ENCODE measurements at places on chromosomes 2 and 18.

DNA sequence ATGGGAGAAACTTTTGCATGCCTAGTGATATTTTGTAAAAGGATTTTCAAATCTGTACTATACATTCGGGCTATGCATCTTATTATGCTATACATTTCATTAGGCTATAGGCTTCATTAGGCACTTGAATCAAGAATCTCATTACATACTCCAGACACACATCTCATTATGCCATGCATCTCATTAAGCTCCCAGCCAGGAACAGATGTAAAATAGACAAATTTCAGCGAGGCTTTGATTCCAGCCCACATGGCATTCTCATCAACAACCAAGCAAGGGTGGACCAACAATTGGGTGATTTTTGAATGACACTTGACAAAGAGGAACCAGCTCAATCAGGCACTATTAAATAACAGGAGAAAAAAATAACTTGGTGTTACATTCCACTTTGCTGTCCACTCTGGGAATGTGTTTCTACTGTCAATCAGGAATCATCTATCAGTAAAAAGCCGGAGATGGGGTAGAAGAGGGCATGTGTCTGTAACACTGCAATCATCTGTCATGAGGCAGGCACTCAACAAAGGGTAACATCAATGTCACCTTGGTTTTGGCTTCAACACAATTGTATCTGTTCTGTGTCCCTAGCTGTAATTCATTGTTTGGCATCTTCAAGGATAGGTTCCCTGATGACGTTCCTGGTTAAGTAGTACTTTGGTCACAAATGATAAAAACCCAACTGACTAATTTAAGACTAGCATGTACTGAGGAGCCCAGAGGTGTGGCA is 498.6 kb downstream of the EPHA4 start:
- no peak for DNase-seq

DNA sequence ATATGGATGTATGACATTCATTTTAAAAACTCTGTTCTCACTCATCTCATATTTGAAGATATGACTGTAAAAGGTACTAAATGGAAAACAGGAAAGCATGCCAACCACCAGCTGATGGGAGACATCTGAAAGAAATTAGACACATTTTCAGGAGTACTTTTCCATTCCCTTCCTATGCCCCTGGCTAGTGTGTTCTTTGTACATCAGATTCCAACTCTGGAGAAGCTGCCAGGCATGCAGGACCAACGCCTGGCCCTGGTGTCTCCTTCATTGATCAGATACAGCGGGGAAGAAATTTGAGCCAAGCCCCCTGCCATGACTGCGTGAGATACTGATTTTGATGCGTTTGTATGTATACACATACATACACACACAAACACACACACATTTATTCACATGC is 599.0 kb upstream of the SYT4 start:
- DNase-seq, result no peak

DNA sequence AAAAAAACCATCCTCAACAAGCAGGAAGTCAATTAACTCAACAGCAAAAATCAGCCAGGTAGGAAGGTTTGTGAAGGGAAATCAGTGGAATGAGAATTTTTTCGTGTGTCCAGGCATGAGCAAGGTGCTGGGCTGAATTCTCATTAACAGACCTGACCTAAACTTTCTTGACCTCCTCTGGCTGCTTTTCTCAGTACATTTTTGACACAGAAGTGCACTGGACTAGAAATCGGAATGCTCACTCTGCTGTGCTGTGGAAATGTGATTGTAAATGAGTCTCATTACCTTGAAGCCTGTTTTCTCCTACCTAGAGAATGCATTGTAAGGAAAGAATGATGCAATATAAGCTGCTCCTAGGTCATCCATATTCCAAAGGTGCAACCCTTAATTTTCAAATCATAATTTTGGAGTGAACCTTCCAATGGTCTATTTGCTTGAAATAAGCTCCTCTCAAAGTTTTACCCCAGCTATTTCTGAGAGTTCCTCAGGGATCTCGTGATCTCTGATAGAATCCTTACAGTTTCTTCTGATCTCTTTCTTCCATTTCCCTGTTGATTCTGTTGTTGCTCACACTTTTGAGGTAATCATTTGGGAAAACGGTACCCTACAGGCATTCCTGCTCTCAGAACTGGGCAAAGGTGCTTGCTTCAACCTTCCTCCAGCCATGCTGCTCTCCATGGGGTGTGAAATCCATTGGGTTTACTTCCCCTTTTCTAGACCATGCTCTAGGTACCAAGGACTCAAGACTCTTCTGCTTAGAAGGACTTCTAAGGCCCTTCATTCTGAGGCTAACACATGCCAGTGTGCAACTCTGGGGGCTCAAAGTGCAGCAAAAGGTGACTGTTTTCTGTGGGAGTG is 104.9 kb upstream of the ITPRID2 start:
- DNase-seq, result no peak

DNA sequence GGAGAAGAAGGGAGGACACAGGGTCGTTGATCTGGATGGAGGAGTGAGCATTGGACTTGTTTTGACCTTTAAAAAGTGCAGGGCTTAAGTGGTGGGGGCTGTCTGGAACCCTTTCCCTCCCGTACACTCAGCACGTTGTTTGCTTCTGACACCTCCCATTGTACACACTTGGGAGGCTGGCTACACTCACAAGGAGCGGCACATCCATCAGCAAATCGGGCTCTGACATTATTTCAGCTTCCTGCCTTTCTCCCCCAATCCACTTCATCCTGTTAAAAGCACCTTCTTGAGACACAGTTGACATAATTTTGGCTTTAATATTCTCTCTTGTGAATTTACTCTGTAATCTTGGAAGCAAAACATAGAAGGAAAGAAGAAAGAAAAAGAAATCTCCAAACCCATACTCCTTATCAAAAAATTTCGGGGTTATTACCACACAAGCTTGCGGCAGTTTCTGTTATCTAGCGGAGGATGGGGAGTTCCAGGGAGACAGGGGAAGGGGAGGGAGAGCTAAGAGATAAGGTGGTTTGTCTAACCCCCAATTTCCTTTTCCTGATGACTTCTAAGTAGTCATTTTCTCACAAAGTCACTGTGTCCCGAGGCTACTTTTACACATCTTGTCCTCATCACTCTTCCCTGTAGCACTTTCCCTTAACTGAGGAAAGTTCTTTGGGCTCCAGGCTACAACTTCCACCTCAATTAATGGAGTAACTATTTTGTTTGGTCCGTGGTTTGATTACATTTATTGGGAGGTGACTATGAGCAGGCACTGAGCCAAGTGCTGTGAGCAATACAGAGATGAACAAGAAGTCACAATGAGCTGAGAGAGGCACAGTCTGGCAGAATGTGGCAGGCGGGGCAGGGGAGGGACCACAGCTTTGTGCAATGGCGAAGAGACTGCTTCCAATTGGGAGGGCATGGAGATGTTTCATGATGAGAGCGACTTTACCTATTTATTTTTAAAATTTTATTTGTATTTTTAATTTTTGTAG is 240.1 kb upstream of the MEX3C start:
- DNase-seq, result no peak

DNA sequence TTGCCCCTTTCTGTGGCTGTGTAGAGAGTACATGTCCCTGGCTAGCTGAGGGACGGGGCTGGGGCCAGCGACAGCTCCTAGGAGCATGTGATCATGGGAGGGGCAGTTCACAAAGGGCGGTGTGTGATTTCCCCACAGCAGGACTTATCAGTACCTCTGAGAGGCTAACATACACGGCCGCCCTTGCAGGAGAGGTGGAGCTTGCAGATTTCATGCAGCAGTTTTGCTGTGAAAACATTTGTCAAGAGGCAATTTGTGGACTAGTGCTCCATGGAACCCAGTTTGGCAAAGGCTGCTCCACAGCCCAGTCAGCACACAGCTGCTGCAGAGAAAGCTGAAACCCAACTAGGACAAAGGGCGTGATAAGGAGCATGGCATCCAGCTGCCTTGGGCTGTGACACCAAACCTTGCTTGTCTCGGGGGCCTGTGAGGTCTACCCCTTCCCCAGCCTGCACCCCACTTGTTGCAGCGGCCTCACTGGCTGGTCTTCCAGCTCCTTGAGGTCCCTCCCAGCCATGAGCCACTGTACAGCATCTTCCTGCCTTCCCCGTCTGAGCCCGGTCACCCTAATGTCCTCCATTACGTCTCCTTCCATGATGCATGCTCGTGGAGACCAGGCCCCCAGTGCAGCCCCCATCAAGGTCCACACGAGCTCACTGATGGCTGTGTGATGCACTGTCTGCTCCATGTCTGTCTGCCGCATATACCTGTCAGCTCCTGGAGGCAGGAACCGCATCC is 121.4 kb upstream of the HDAC4 start:
- DNase-seq, result no peak

DNA sequence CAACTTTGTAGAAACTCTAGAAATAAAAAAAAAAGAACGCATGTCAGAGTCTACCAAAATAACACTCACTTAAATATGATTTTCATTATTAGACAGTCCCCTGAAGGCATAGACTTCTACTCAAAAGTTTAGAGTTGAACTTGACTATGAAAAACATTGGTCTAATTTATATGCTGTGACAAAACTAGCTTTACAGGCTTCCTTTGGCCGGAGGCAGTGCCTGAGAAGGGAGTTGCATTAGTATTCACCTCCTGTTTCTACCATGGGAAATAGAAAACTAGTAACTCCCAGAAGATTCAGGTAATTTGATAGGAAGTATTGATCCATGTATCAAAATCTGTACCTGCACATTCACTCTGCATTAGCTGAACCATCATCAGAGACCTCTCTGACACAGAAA is 163.4 kb upstream of the NOSTRIN start:
- DNase-seq, result no peak

DNA sequence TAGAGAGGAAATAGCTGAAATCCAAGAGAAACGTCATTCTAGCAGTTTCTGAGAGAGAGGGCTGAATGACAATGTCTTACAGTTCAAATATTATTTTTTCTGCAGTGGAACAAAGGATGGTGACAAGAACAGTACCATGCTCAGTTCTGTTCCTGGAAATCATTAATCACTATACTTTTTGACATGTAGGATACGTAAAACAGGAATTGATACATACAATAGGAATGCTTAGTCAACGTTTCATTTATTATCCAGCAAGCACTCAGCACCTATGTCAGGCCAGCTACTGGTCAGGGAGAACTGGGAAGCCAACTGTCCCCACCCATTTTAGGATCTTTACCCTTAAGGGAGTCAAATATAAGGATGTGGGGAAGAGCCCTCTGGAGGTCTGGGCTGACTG is 114.7 kb downstream of the DHRS9 start:
- DNase-seq, result no peak

DNA sequence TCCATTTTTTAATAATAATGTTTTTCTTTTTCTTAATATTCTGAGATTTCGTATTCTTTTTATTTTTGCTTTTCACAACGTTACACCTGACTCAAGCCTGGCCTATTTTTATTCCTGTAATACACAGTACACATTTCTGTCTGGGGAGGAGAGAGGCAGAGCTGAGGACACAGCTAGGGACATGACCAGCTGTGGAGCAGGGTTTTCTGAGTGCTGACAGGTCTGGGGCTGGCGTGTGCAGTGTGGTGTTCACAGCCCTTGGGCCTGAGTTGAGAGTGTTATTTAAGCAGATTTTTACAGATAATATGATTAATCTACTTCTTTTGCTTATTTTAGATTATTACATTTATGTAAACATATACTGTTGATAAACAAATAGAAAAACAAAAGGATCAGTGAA is 55.9 kb downstream of the ZAP70 start:
- no peak for DNase-seq

DNA sequence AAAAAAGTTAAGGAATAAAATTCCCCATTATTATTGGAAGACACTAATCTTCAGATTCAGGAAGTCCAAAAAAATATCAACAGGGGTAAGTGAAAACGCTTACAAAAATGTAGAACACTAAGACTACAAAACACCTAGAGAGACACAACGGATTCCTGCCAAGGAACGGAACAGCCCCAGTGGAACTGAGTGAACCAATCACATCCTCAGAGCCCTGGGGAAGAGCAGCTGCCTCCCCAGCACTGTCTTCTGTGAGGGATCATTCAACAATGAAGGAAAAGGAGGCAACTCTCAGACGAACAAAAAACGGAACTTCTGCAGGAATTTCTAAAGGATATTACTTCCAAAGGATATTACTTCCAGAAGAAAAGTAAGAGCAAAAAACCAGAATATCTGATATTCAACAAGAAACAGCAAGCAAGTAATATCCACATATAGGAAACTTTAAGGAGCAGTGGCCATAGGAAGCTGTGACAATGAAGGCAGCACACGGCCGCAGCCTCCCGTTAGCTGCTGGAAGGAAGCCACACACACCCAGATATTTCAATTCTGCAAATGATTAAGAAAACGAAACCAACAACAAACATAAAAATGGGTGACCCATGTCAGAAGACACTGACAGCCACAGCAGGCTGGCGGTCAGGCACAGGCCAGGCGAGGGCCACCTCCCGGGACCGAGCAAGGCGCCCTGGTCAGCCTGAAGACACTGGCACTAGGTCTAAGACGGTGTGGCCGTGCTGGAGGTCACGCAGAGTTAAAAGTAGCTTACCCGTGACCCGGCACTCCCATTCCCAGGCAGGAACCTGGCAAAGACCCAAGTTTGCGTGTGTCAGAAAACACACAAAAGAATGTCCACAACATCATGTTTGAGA is 81.8 kb downstream of the HDAC4 start:
- DNase-seq, result peak; percentile 75

- no peak for DNase-seq
Observed at GRCh38 chr2:42064417-42064942, 16.7 kb downstream of the PKDCC start.

GRCh38 chr2:31698722-31699121 is 118.0 kb upstream of the SRD5A2 start:
- no peak for DNase-seq

- no peak for DNase-seq
Observed at GRCh38 chr2:96538487-96539214, 2.1 kb downstream of the ARID5A start.
